Vagina (tissue), 2 donors: ENCODE measurements at places on chromosomes 11 and 22. TPM values are rescaled to one million over a fixed set of nuclear protein-coding genes. Genes with fewer than 3 reads are reported as not detected.

OR4D9 gene
- total RNA-seq, result not detected

SLCO2B1 gene
- 55.5 TPM for total RNA-seq

MYOD1 gene
- not detected for total RNA-seq

SGSM1 gene
- 2.9 TPM for total RNA-seq

OSBP2 gene
- 3.7 TPM for total RNA-seq

- no peak for DNase-seq
Observed at GRCh38 chr11:129695571-129696308, 119.9 kb upstream of the TMEM45B start.

DNA sequence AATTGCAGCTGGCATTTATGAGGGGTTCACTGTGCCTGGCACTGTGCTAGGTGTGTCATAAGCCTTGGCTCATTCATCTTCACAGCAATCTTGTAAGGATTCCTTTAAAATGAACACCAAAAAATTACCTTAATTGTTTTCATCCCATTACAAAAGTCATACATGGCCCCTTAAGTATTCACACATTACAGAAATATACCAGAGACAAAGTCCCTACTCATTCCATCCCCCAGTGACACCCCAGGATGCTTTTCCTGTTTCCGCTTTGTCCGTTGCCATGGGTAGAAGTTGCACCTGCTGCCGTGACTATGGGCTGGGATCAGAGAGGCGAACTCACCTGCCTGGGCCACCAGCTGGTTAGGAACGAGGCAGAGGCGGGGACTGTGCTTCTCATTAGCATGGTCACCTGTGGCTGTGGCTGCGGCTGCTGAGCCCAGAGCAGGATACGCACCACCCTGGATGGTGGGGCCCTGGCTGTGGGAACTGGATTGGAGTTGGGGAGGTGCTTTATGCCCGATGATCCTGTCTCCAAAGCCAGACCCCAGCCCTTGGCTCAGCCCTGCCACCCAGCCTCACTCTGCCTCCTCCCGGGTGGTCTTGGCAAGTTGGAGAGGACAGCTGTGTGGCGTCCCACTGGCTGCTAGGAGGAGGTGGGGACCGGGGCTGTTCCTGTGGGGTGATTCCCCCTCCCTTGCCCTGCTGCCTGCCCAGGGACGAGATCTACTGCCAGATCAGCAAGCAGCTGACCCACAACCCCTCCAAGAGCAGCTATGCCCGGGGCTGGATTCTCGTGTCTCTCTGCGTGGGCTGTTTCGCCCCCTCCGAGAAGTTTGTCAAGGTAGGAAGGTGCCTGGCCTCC lies 60.8 kb downstream of the MYO7A start:
- no peak for DNase-seq

GRCh38 chr11:59560290-59560701 lies 49.0 kb downstream of the OR4D9 start:
- DNase-seq, result no peak

DNA sequence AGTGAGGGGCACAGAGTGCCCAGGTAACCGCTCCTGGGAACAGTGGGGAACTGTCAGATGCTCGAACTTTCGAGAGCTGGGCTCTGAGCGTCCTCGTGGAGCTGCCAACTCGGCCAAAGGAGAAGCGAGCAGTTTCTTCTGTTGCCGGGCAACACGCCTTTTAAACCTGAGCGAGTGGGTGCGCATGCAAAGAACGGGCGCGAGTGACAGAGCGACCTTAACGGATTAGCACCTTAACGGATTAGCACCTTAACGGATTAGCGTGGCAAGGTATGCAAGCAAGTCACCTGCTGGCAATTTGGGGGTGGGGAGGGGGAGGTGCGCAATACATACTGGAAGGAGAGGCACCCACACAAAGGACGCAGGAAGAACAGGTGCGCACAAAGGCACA lies 61.8 kb upstream of the PRODH start:
- DNase-seq, result no peak

- DNase-seq, result no peak
Observed at GRCh38 chr11:78914503-78914902, 339.8 kb upstream of the NARS2 start.

DNA sequence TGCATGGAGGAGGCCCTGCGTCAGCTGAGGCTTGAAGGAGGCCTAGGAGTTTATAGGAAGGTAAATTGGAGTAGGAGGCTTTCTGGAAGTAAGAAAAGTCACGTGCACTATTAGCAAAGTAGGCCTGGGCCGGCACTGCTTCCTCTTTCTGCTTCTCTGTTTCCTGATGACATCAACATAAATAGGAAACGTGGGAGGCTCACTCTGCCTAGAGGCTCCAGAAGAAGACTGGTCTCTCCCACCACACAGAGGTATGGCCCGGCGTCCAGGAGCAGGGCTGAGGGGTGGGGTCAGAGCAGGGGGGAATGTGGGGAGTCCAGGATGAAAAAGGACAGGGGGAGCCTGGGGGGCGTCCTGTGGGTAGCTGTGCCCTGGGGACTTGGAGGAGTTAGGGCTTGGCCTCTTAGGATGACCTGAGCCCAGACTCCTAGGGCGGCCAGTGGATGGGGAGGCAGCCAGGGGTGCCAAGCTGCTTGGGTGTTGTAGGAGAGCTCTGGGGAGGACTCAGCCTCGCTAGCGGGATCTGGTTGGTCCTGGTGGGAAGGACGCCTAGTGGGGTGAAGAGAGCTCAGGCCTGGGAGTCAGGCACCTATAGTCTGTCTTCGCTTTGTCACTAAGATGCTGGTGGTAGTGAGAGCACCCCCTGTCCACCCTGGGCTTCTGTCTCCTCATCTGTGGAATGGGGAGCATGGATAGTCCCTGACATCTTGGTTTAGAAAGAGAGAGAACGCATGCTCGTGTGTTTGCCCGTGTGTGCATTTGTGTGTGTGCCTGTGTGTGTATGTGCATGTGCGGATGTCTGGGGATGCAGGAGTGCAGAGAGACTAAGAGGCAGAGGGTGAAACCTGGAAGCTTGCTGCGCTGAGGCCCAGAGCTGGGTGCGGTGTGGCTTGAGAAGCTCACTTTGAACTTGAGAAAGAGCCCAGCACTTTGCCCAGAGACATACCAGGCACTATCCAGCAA lies at the start of gene CSF2RB:
Gene CSF2RB, plus strand, starts transcription at position 202 of the 963 bp plus-strand sequence. CDS start 8,580 bp downstream, outside the sequence.
- no peak for DNase-seq

GRCh38 chr22:46414704-46415103 lies 79.2 kb downstream of the TRMU start:
- no peak for DNase-seq

DNA sequence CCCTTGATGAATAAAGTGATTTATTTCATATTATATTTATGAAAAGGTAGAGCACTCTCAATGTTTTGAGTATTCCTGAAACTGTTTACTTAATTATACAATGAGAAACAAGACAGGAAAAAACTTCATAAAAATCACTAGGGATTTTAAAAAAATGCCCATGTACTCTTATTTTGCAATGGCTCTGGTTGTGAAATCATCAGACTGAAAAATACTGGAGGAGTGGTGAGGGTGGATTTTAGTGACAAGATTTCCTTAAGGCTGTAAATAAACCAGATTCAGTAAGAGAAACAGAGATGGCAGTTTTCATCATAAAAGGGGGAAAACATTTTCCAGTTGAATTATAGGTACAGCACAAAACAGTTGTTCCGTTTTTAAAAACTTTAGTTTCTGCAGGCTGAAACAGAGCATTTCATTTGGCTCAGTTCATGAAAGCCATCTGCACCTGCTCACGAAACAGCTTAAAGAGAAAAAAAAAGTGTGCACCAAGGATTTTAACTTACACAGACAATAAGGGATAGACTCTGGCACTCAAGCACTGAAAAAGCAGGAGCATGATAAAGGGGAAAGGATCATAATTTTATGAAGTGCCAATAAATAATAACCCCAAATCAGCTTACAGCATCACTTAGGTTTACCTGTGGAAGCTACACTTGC lies 100.7 kb downstream of the MAML2 start:
- no peak for DNase-seq

DNA sequence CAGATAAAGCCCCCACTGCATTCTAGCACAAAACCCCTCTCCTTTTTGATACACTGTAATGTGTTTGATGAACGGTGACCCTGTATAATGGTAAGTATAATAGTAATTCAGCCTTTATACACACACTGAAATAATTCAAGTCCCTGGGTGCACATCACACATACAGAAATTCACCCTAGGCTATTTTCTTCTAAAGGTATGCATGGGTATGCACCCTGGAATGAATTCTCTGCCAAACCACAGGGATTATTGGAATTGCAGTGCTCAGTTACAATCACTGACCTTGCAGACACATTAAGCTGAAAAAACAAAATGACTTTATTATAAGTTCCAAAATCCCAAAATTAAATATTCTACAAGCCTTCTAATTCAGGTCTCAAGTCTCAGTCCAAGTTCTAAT lies 245.9 kb upstream of the FAT3 start:
- DNase-seq, result no peak

GRCh38 chr11:2153581-2154194 lies 7.3 kb downstream of the INS start:
- DNase-seq, result no peak

GRCh38 chr11:46741600-46742484 lies 22.8 kb downstream of the F2 start:
- DNase-seq, result no peak

GRCh38 chr22:45812910-45813309 lies 141.3 kb downstream of the ATXN10 start:
- no peak for DNase-seq

- no peak for DNase-seq
Observed at GRCh38 chr11:114705280-114706024, 27.1 kb downstream of the NXPE2 start.

- no peak for DNase-seq
Observed at GRCh38 chr11:88555829-88556202, 218.3 kb upstream of the CTSC start.

- DNase-seq, result no peak
Observed at GRCh38 chr11:77065878-77066228, 918 bp upstream of the CAPN5 start.

DNA sequence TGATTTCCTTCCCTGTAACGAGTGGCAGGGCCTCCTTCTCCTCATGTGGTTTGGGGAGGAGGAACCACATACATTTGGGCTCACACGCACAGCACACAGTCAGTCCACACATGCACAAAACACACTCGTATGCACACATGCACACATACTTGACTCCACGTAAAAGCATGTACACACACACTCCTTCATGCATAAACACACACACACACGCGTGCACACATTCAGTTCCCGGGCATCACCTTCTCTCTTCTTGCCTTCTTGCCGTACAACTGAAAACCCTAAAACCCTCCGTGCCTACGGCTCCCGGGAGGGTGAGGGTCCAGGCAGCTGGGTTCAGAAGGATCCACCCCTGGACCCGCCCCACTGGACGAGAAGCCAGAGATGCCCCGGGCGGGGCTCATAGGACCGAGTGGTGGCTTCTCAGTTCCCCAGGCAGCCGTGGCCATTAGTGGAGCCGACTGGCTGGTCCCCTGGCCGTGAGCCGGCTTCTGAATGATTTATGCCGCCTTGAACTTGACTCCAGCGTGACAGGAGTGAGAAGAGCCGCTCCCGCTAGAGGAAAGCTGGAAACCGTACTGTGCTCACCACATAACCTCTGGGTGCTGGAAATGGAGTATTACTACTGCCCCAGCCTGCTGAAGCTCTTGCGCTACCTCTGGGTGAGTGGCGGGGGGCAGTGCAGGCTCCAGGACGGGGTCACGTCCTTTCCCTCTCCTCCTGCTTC lies 117.4 kb downstream of the KIAA1671 start:
- DNase-seq, result no peak
